Activated CD8-positive, alpha-beta memory T cell treated with anti-CD3 and anti-CD28 coated beads for 1 hour (primary cell): ENCODE measurements at places on chromosomes 4 and X.

GRCh38 chrX:53631156-53631555, 55.4 kb downstream of the HUWE1 start:
- DNase-seq = no peak

DNA sequence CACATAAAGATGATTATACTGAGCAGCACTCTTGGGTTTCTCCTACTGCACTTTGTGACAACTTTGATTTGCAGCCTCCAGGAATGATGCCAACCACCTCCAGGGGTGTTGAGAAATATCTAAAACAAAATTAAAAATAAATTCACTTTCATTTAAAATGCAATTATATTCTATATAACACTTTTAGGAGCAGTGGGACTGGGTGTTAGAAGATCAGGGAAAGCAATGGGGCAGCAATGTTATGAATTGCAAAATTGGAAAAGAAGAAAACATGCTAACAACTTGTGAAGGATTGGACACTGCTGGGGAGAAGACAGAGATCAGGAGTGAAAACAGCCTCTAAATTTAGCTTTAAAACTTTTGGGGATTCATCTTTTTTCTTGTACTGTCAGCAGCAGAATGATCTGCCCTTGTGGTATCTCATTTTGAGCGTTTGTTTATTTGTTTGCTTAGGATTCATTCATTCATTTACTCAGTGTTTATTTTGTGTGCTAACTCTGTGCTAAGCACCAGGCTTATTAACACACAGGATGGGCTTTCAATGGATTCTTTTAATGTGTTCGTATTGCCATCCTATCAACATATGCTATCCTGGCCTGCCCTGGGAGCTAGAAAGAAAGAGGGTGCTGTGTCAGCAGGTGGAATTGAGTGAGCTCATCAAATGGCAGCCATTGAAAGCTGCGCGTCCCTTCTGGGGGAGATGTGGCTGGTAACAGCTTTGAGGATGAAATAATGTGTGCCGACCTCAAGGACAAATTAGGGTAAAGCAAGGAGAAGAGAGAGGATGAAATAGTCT, 96.5 kb downstream of the FRMPD4 start:
- DNase-seq = no peak

- DNase-seq = no peak
Observed at GRCh38 chr4:163694385-163694784, 199.9 kb downstream of the TMA16 start.

DNA sequence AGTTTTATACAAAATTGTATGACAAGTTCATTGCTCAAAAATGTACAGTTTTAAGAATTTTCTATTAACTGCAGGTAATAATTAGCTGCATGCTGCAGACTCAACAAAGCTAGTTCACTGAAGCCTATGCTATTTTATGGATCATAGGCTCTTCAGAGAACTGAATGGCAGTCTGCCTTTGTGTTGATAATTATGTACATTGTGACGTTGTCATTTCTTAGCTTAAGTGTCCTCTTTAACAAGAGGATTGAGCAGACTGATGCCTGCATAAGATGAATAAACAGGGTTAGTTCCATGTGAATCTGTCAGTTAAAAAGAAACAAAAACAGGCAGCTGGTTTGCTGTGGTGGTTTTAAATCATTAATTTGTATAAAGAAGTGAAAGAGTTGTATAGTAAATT, 131.0 kb downstream of the TET2 start:
- DNase-seq = no peak

GRCh38 chrX:122269243-122269781, 914.8 kb upstream of the GRIA3 start:
- no peak for DNase-seq

DNA sequence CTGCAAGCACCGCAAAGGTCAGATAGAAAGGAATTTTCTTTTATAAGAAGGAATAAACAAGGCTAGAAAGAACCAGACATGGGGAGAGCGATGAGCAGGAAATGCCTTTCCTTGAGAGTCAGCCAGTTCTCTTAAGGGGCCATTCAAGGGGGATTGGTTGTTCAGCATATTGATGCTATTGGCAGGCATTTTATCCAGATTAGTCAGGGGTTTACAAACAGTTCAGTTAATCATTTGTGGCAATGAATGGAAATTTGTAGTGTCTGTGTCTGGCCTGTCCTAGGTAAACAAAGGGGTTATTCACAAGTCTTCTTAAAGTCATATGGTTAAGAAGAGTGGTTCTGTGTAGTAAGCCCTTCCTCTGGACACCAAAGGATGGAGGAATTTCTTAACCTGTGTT, 184.7 kb upstream of the FRMPD4 start:
- no peak for DNase-seq

- no peak for DNase-seq
Observed at GRCh38 chrX:2388669-2389068, 112.1 kb downstream of the DHRSX start.

GRCh38 chr4:6076391-6076790, 58.2 kb upstream of the C4orf50 start:
- DNase-seq = no peak

DNA sequence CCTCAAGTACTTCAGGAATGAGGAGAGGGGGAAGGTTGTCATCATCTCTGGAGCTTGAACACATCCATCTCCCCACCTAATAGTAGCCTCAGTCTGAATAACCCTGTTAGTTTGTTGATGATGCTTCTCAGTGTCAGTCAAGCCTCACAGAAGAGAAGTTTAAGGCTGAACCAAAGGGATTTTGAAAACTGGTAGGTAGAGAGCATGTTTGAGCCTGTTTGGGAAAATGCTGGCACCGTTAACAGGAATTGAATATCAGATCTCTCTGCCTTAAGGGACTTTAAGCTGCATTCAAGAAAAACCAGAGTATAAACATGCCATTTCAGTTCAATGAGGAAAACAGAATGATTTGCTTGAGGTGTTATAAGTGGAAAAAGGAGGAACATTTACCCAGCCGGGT, 73.1 kb downstream of the MAPK10 start:
- DNase-seq = no peak

DNA sequence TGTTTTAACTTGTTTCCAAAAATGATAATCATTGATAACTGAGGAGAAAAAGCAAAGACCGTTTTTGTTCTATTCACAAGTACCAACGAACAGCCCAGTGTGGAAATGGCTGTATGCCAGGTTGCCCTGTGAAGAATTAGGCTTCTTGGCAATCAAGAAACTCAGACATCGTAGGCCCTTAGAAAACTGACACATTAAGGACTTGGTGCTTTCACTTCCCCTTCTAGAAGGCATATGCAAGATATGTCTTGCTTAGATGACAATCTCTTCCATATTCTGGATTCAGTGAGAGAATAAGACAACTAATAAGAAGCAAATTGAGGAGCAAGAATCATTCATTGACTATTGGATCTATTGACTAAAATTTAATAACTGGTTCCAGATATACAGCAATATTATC, 56.6 kb downstream of the ANAPC10 start:
- no peak for DNase-seq

GRCh38 chrX:130247996-130248395, 20.7 kb downstream of the ZNF280C start:
- no peak for DNase-seq

- no peak for DNase-seq
Observed at GRCh38 chr4:114866901-114867670, 246.3 kb downstream of the NDST4 start.

GRCh38 chr4:125013891-125014290, 300.9 kb upstream of the FAT4 start:
- DNase-seq = no peak

- DNase-seq = no peak
Observed at GRCh38 chrX:132737743-132738142, 220.7 kb downstream of the HS6ST2 start.
